Renal cortex interstitium (tissue), 15 donors: ENCODE measurements at places on chromosomes 16 and 17.

DNA sequence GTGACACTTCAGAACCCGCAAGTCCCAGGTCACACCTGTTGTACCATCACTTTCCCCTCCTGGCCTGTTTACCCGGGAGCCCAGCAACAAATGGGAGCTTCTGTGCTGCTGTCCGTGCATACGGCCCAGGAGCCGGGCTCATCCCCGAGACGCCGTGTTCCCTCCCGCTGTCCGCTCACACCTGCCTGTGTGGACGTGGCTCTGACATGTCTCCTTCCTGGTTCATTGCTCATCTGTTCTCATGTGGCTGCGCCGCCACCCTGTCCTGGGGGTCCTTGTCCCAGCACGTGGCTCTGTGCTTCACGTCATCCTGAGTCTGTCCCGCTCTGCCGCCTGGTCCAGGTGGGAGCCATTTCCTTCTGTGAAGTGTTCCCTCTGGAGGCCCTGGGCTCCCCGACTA lies 37.9 kb downstream of the TBCD start:
- no peak for DNase-seq

- DNase-seq, result no peak
Measured at GRCh38 chr17:6940186-6940649, 55.6 kb upstream of the ALOX12 start.

DNA sequence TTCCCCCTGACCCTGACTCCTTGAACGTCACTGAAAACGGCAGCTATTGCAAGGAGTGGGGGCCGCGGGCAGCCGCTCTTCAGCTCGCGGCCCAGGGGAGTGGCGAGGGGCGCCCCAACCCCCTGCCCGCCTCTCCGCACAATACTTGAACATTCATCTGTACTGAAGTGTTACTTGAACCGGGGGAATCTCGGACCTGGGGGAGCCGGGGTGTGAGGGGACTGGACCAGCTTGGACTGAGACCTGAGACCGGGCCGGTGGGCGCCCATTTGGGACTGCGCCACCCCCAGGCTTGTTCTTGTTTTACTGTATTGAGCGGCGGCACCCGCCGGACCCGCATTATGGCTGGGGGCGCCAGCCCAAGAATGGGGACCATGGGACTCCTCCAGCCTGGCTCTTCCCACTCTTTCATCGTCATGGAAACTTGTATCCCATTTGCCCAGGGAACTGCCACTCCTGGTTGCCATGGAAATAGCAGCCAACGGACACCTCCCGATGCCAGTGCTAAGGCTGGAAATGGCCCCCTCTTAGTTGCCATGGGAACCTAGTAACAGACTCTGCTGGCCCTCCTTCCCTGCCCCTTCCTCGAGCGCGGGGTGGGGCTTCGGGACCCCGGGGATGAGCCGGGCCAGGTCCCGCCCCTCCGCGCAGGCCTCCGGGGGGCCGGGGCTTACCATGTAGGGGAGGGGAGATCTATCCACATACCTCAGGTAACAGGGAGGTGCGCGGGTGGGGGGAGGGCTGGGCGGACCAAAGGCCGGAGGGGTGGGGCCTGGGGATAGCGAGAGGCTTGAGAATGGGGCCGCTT lies 805 bp upstream of the ORAI3 start:
- peak; percentile 96 for DNase-seq

- no peak for DNase-seq
Measured at GRCh38 chr17:65975878-65976277, 216.1 kb downstream of the CEP112 start.

DNA sequence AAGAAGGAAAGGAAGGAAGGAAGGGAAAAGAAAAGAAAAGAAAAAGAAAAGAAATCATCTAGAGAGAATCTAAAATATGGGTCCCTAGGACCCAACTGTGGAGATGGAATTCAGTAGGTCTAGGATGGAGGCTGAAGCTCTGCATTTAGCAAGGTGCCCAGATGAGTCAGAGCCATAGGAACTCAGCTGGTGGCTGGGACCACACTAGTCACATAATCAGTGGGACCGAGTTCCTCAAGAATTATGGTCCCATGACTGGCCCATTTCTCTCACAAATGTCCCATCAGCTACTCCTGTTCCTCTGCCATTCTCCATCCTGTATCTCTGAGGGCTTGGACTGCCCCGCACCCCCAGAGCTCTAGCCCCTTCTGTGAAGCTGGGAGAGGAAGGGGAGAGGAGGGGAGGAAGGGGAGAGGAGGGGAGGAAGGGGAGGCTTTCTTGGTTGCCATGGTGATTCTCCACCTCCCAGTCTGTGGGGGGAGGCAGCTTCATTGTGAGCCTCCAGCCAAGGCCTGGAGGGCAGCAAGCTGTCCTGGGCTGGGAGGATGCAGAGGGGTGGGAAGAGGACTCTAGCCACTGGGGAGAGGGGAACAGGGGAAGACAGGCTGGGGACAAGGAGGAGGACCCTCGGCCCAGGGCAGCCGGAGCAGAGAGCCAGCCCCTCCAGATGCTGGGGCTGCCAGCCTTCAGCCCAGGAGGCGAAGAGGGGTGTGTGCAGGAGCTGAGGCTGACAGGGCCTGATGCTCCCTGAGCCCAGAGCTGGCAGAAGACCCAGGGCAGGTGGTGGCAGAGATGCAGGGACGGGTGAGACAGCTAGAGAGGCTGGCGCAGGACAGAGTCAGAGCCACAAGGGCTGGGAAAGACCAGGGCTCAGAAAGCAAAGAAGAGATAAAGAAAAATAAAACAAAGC lies 37.8 kb upstream of the LHX1 start:
- DNase-seq, result no peak

- no peak for DNase-seq
Measured at GRCh38 chr16:51734220-51734619, 583.1 kb upstream of the SALL1 start.

DNA sequence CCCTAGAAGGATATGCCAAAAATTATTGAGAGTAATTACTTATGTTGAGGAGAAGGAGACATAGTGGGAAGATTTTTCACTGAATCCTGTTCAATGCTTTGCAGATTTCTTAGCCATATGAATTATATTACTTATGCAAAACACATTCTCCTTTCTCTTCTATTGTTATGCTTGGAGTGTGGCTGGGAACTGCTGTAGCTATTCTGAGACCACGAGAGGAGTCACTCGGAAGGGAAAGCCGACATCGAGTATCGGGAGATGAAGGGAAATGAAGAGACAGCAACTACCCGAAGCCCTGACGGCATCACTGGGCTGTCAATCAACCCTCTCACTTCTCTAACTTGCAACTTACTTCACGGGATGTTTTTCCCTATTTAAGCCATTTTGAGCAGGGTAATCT lies 39.6 kb downstream of the STX8 start:
- DNase-seq, result no peak

GRCh38 chr17:58809564-58809936 lies 53.9 kb downstream of the PPM1E start:
- DNase-seq, result no peak

DNA sequence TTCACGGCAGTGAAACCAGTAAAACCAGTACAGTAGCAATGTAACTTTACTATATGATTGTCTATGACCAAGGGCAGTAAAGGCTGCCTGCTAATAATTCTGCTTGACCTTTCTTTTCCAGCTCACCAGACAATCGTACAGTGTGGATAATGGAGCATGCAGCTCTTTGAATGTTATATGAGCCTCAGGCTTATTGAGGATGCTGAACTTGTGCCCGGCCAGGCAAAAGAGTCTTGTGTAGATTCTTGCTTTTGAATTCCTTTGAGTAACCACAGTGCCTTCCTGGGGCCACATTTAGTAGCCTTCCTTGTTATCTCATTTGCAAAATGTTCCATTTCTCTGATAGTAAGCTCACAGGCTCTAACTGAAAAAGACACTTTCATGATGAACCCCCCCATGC lies 131.8 kb downstream of the CDH11 start:
- DNase-seq, result no peak

DNA sequence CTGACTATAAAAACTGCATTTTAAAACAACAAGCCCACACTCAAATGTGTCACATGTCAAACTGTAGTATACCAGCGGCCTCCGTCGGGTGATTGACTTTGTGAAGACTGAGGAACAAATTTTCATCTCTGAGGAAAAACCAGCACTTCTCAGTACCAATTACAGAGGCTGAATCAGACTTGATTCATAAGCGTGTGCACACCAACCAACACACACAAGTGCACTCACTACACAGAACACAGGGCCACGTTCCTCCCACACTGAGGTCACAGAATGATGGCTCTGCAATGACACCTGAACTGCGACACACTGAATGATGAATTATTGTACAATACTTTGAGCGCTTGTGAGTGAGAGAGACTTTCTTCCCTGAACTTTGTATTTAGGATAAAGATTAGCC lies 29.6 kb downstream of the XPO6 start:
- DNase-seq, result no peak

GRCh38 chr17:28467456-28468025 lies 5.9 kb upstream of the SLC13A2 start:
- DNase-seq, result no peak

GRCh38 chr17:34527908-34528470 lies 51.4 kb upstream of the TMEM132E start:
- no peak for DNase-seq

DNA sequence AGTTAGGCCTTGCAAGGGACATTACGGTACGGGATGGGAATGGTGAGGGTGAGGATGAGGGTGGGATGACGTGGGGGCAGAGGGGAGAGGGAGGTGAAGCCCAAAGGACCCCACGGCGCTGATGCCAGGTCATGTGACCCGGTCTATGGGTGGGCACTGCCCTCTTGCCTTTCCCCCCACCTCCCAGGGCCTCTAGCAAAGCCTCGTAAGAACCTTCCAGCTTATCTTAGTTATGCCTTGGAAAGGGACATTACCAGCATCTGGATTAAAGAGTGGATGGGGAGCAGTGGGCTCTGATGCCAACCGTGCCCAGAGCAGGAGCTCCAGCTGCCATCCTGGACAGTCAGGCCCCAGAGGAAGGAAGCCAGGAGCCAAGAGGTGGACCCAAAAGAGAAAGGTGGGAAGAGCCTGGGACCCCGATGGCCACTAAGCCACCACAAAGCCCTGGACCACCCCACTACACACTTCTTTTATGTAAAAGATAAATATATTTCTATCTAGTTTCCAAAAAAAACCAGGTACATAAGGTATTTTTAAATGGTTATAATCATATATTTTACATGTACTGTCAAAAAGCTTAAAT lies 40.9 kb downstream of the TK2 start:
- no peak for DNase-seq

DNA sequence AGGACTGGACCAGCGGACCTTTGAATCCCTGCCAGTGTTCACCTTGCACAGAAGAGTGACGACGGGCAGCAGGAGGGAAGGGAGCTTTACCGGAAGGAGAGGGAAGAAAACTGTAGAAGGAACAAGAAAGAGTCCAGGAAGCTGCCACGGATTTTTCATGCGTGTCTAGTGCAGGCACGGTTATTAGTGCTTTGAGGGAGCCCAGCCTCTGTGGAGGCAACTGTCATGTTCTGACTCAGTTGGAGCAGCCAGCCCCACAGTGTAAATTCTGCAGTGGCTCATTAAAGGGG lies 6.5 kb upstream of the HOXB13 start:
- DNase-seq, result no peak

GRCh38 chr17:71548540-71549190 lies 572.2 kb upstream of the SOX9 start:
- no peak for DNase-seq

DNA sequence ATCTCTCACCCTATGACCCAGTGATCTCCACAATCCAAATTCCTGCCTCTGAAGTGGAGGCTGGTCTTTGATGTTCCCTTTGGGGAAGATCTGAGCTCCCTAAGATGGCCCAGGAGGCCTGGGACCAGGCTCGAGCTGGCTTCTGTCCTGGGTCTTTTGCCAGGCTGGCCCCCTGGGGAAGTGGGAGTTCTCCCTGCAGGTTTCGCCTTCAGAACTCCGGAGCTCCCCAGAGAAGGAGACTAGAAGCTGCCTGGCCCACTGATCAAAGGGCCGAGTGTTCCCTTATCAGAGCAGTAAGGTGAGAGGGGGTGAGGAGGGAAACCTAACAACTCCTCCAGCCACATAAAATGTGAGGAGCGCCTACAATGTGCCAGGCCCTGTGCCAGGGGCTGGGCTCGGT lies 147.1 kb downstream of the IRF8 start:
- DNase-seq, result no peak

DNA sequence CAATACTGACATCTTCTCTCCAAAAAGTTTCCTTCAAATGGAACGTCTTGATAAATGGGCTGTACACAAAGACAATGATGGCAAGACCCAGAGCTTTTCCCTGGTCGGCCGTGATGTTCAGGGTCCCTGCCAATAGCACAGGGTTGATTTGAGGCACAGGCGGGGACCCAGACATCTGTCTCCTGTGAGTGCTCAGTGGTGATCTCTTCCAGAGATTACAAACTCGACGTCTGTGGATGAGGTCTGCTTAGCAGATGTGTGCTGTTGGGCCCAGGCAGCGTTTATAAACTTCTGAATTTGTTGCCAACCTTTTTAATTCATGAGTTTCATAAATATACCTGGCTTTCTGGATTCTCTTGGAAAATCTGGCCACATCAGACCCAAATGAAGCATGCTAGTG lies 14.9 kb downstream of the CPPED1 start:
- no peak for DNase-seq

GRCh38 chr17:64009571-64010402 lies 10.6 kb downstream of the ICAM2 start:
- DNase-seq, result no peak

- no peak for DNase-seq
Measured at GRCh38 chr17:48002916-48003416, 32.1 kb downstream of the CDK5RAP3 start.

DNA sequence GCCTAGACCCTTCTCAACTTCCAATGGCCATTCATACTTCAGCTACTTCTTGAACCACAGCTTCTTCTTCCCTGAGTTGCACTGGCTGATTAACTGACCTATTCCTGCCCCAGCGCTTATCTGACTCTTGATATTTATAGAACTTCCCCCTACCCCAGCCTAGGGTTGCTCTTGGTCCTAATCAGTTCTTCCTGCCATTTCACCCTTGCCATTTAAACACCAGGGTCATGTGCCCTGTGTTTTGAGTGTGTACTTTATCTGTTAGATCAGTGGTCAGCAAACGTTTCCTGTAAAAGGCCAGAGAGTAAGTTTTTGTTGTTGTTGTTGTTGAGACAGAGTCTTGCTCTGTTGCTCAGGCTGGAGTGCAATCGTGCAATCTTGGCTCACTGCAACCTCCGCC lies 82.4 kb upstream of the COX10 start:
- no peak for DNase-seq

GRCh38 chr17:78890498-78890897 lies 12.5 kb downstream of the CEP295NL start:
- no peak for DNase-seq

GRCh38 chr16:20175358-20175757 lies 101.7 kb upstream of the GPR139 start:
- no peak for DNase-seq

GRCh38 chr17:64145375-64145750 lies 15.4 kb upstream of the ERN1 start:
- DNase-seq, result no peak
